Stimulated activated CD8-positive, alpha-beta memory T cell treated with anti-CD3 and anti-CD28 coated beads, Interleukin-4, amount 100 ng/mL, for 1 hour (primary cell): ENCODE measurements at places on chromosomes 1 and 21.

GRCh38 chr1:101025283-101025656 is 314 bp downstream of the DPH5 start:
- DNase-seq = no peak

DNA sequence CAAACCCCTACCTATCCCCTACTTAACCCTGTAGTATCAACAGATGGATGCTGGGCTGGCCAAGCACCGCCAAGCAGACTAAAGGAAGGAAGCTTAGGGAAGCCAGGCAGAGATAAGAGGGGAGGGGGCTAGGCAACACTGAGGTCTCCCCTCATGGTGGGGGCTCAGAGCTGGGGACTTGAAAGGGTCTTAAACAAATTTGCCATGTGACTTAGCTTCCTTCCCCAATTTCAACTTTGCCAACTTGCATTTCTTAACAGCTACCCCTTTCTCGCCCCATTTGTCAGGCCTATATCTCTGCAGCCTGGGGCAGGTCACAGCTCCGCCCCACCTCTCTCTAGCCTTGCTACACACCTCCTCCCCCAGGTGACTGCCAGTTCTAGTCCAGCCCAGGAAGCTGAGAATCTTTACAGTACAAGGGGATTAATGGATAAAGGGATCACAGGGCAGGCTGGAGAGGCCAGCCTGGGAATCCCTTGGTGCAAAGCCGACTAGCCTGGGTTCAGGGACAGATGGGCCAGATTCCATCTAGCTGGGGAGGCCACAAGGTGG is 3.4 kb downstream of the KIF21B start:
- DNase-seq = no peak

- DNase-seq = no peak
These were observed 3.8 kb downstream of the DDX59 start for GRCh38 chr1:200665861-200666260.

DNA sequence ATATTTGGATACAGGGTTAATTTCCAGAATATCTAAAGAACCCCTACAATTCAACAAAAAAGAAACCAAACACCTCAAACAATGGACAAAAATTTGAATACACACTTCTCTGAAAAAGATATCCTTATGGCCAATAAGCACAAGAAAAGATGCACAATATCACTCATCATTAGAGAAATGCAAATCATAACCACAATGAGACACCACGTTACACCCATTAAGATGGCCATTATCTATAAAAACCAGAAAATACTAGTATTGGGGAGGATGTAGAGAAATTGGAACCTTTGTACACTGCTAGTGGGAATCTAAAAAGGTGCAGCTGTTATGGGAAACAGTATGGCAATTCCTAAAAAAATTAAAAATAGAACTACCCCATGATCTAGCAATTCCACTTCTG is 4.9 kb downstream of the ADAM30 start:
- no peak for DNase-seq

GRCh38 chr1:155044812-155045657 is 6.1 kb upstream of the ADAM15 start:
- DNase-seq = no peak

- no peak for DNase-seq
These were observed 10.4 kb upstream of the ZNF670 start for GRCh38 chr1:247088967-247089366.

DNA sequence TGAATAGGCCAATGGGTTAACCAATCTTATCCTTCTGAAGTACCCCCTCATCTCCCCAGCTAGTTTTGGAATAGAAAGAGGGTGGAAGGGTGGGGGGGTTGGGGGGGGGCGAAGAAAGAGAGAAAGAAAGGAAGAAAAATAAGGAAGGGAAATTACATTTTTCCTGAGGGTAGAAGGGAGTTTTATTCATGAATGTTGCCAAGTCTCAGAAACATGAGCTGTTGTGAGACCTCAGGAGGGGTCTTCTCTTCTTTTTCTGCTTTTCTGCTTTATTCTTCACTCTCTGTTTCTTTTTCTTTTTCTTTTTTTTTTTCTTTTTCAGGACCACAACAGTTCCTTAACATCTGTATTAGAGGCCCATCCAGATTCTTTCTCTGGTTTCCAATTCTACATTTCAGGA is 6.0 kb upstream of the TRIM67 start:
- DNase-seq = no peak

GRCh38 chr1:203985676-203986075 is 87.2 kb upstream of the SOX13 start:
- DNase-seq = no peak

DNA sequence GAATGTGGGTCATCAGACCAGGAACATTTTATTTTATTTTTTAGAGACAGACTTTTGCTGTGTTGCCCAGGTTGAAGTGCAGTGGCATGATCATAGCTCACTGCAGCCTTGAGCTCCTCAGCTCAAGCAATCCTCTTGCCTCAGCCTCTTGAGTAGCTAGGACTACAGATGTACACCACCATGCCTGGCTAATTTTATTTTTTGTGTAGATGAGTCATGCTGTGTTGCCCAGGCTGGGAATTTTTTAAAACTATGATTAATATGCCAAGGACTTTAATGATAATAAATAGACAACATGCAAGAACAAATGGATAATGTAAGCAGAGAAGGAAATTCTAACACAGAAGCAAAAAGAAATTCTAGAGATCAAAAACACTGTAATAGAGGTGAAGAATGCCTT is 142.4 kb downstream of the AK5 start:
- no peak for DNase-seq

- DNase-seq = no peak
These were observed 7.9 kb downstream of the H6PD start for GRCh38 chr1:9242338-9242969.

DNA sequence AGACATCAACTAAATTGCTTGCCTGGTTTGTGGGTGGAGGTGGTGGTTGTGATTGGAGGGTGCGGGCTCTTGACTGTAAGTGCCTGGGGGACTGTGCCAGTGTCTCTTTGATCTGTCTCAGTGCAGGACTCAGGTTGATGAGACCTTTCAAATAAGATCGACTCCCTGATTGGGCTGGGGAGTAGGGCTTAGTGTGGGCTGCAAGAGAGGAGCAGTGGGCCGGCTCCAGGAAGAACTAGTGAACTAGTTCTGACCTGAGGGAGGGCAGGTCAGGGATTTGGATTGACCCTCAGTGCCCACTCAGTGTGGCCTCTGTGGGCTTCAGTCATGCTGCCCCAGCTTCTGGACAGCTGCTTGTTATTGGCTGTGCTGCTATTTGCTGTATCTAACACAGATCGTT is 130.6 kb upstream of the CACNA1E start:
- DNase-seq = no peak

GRCh38 chr1:80657044-80657643 is 1143.6 kb upstream of the ADGRL2 start:
- no peak for DNase-seq

DNA sequence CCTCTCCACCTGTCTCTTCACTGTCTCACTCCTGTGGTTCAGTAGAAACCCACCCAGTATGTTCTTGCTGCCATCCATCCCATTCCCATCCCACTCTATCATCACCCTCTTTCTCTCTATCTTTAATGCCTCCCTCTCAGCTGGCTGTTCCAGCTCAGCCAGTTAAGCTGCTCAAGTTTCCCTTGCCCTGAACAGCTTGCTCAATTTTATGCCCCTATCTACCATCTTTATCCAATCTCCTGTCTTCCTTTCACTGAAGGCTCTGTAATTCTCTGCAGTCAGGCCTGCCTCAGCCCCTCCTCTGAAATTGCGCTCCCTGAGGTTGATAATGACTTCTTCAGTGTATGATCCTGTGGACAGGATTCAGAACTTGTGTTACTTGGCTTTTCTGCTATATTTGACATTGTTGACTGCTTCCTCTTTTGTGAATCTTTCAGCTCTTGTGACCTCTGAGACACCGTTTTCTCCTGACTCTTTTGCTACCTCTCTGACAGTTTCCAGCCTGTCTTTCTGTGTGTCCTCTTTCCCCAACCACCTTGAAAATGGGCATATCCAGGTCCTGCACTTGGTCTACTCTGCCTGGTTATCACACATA is 13.9 kb upstream of the BCAR3 start:
- DNase-seq = no peak

DNA sequence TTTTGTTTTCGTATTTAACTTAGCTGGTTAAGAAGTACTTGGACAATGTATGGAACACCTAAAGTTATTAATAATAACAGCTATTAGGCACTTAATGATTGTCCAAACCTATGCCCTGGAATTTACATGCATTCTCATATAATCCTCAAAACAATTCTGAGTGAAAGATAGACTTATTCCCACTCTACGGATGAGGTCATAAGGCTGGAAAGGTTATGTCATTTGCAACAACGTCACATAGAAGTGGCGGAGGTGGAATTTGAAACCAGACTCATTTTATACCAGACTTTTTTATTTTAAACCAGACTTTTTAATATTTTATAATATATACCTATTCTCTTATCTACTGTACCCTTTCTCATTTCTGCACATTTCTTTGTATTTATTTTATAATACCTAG is 8.4 kb downstream of the LRRC8D start:
- no peak for DNase-seq

GRCh38 chr1:40251456-40251855 is 3.7 kb downstream of the TMCO2 start:
- DNase-seq = no peak

DNA sequence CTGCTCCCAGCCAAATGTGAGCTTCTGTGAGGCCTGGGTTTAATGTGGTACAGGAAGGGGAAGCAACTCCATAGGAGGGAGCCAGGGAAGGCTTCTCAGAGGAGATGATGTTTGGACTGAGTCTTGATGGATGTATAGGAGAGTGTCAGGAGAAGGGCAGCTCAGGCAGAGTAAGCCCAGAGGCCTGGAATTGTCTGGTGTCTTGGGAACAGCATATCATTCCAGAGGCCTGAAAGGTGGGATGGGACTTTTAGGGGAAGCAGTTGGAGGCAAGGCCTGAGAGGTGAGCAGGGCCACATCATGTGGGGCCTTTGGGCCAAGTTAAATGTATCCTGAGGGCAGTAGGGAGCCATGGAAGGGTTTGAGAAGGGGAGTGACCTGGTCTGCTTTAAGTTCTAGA is 148.6 kb upstream of the WNT4 start:
- DNase-seq = no peak

DNA sequence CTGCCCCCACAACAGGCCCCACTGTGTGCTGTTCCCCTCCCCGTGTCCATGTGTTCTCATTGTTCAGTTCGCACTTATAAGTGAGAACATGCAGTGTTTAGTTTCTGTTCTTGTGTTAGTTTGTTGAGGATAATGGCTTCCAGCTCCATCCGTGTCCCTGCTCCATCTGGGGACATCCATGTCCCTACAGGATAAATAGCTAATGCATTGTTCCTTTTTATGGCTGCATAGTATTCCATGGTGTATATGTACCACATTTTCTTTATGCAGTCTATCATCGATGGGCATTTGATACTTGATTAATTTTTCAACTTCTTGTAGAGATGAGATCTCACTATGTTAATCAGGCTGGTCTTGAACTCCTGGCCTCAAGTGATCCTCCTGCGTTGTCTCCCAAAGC is 44.4 kb upstream of the RUNX1 start:
- no peak for DNase-seq
